ENCODE measurements at places on chromosomes 1 and 21.

DNA sequence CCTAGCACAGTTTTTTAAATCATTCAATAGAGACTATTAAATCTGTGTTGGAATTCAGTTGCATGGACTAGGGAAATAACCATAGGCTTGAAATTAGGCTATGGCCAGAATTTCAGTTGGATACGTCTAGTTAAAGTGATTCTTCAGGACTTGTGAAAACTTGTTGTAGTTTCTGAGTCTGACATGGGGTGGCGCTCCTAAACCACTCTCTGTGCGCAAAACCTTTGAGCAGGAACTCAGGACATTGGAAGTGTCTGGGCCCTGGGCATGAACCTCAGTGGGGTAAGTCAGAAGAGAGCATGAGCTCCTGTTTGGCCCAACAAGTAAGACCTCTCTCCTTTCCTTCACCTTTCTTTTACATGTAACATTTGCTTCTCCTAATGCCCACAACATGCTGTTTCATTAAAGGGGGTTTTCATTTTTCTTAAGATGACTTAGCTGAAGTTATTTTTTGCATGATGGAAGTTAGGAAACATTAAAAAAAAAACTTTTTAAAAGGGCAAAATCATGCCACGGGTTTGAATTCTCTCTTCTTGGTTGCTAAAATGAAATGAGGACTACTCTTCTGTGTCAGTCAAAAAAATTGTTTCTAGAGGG lies 17.1 kb upstream of the CCDC190 start:
- H3K4me1 ChIP-seq: peaks cover 12% of the 10 kb centered on the region
- H3K27ac ChIP-seq: no peak overlapping the region
- H3K27me3 ChIP-seq: no peaks in the 10 kb centered on the region
- H3K36me3 ChIP-seq: no peaks in the 10 kb centered on the region

GRCh38 chr1:33332881-33333280 lies 12.0 kb upstream of the A3GALT2 start:
- no peak overlapping the region for H3K4me3 ChIP-seq
- no peak overlapping the region for H3K27ac ChIP-seq
- no peaks in the 10 kb centered on the region for H3K27me3 ChIP-seq
- H3K4me1 ChIP-seq: peaks cover 7% of the 10 kb centered on the region

DNA sequence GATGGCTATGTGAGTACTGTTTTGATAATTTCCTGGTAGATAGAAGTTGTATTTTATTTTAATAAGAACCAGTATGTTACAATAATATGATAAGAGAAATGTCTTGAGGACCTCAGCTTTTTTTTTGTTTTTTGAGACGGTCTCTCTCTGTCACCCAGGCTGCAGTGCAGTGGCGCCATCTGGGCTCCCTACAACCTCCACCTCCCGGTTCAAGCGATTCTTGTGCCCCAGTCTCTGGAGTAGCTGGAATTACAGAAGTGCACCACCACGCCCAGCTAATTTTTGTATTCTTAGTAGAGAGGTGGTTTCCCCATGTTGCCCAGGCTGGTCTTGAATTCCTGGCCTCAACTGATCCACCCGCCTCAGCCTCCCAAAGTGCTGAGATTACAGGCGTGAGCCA lies 968.1 kb upstream of the ADGRL4 start:
- no peak overlapping the region for H3K27ac ChIP-seq
- H3K4me3 ChIP-seq: no peak overlapping the region
- no peaks in the 10 kb centered on the region for H3K36me3 ChIP-seq
- DNase-seq: no peak

DNA sequence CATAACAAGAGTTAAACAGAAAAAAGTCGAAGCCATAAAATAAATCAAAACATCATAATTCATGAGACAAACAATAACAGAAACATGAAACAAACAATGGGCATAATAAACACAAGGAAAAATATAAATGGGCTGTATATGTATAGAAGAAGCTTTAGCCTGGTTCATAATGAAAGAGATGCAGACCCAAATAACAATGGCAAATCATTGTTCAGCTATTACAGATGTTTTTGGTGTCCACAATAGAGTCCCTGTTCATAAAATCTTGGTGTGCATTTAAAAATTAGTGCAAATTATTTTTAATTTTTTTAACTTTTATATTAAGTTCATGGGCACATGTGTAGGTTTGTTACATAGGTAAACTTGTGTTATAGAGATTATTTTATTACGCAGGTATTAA lies 1185.9 kb upstream of the B3GALT2 start:
- DNase-seq: no peak
- no peaks in the 10 kb centered on the region for H3K36me3 ChIP-seq
- H3K27ac ChIP-seq: no peak overlapping the region
- H3K27me3 ChIP-seq: no peaks in the 10 kb centered on the region

- no peak overlapping the region for H3K27ac ChIP-seq
- DNase-seq: peak; percentile 68
- H3K4me1 ChIP-seq: peaks cover 15% of the 10 kb centered on the region
- H3K27me3 ChIP-seq: no peaks in the 10 kb centered on the region
Observed at GRCh38 chr1:112708002-112708448, 1.1 kb upstream of the RHOC start.

- no peak overlapping the region for H3K4me3 ChIP-seq
- DNase-seq: no peak
- no peaks in the 10 kb centered on the region for H3K27me3 ChIP-seq
- H3K36me3 ChIP-seq: no peaks in the 10 kb centered on the region
Observed at GRCh38 chr1:196897158-196897828, 9.4 kb downstream of the CFHR4 start.

DNA sequence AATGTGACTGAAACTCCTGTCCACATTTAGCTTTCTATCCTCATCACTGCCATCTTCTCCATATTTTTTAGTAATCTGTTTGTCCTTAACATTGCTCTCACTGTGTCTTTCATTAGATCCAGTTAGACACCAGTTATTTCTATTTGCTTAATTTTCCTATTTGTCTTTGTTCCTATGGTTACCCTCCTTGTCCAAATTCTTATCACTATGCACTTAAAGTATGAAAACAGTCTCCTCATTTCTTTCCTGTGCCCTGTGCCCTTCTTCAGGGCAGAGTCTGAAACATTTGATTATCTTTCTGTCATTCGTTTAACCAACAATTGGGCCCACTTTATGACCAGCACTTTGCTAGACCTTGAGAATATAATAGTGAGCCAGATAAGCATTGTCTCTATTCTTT lies 64.2 kb downstream of the SLC30A7 start:
- H3K27ac ChIP-seq: no peak overlapping the region
- H3K4me1 ChIP-seq: no peaks in the 10 kb centered on the region
- H3K27me3 ChIP-seq: no peaks in the 10 kb centered on the region
- no peak overlapping the region for H3K4me3 ChIP-seq
- DNase-seq: no peak

- no peak overlapping the region for H3K4me3 ChIP-seq
- no peak overlapping the region for H3K27ac ChIP-seq
- no peaks in the 10 kb centered on the region for H3K4me1 ChIP-seq
- H3K27me3 ChIP-seq: no peaks in the 10 kb centered on the region
- no peak for DNase-seq
Observed at GRCh38 chr1:154536570-154536969, 21.9 kb downstream of the UBE2Q1 start.

DNA sequence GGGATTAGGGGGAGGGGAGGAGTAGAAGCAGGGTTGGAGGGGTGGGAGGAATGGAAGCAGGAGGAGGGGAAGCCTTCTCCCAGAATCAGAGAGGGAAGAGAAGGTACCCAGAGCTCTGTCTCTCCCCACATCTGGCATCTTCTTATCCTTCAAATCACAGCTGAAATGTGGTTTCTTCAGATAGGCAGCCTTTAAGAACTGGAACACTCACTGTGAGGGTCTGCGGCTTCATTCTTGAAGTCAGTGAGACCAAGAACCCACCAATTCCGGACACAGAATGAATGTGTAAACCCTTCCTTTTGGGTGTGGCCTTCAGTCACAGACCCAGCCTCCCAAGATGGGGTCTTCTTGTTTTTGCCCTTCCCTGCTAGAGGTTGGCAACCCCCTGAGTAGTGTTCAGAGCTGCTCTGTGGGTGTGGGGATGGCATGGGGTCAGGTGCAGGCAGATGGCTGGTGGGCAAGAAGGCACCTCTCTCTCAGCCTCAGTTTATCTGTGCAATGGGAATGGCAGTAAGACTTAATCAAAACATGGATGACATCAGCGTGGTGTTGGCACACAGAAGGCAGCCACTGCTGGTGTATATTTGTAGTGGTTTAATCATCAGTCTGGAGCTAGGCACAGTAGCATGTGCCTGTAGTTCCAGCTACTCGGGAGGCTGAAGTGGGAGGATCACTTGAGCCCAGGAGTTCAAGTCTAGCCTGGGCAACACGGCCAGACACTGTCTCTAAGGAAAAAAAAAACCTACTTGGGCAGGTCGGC lies 7.2 kb downstream of the FAAH start:
- no peak for DNase-seq
- peaks cover 6% of the 10 kb centered on the region for H3K4me1 ChIP-seq
- no peak overlapping the region for H3K27ac ChIP-seq
- H3K36me3 ChIP-seq: no peaks in the 10 kb centered on the region
- H3K27me3 ChIP-seq: no peaks in the 10 kb centered on the region
- H3K4me3 ChIP-seq: peak overlapping the region; percentile 21

- no peak overlapping the region for H3K4me3 ChIP-seq
- H3K4me1 ChIP-seq: peaks cover 5% of the 10 kb centered on the region
- no peak for DNase-seq
- no peaks in the 10 kb centered on the region for H3K36me3 ChIP-seq
- no peak overlapping the region for H3K27ac ChIP-seq
Observed at GRCh38 chr1:236403905-236404696, 10.0 kb downstream of the EDARADD start.

DNA sequence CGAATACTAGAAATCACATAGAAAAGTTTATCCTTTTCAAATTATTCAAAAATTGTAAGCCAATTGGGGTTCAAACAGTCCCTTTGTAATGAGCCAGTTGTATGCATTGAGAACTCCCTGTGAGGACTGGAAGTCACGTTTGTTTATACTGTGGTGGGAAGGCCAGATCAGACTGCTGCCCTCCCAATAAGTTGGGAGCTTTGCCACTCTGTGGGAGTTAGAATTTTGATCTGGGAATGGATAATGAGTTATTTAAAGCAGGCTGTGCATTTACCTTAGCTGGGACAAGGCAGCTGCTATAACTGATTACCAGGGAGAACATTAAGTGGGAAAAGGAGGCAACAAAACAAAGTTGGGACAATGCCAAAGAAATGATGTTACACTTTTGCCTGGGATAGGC lies 178.8 kb downstream of the SDCCAG8 start:
- no peaks in the 10 kb centered on the region for H3K27me3 ChIP-seq
- peaks cover 3% of the 10 kb centered on the region for H3K36me3 ChIP-seq
- no peak overlapping the region for H3K27ac ChIP-seq
- no peak overlapping the region for H3K4me3 ChIP-seq
- DNase-seq: no peak

DNA sequence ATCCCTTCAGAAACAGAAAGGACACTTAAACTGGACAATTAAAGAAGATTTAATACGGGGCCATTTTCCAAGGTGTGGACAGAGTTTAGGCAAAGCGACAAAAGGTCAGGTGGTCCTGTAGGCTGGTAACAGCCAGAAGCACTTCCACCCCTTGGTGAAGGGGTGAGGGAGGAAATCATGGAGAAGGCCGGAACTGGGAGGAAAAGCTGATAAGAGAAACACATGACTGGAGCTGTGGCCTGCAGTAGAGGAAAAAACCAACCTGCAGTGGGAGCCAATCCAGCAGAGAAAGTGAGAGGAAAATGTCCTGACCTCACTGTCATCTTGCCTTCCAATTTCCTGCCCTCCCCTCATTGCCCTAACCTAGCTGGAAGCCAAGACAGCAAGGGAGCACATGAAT lies 249.8 kb downstream of the LMO4 start:
- no peaks in the 10 kb centered on the region for H3K27me3 ChIP-seq
- no peaks in the 10 kb centered on the region for H3K4me1 ChIP-seq
- no peaks in the 10 kb centered on the region for H3K36me3 ChIP-seq
- DNase-seq: no peak
- H3K4me3 ChIP-seq: no peak overlapping the region
- no peak overlapping the region for H3K27ac ChIP-seq

GRCh38 chr1:6148497-6149241 lies 31.5 kb downstream of the CHD5 start:
- no peaks in the 10 kb centered on the region for H3K36me3 ChIP-seq
- no peak for DNase-seq
- H3K4me1 ChIP-seq: peaks cover 5% of the 10 kb centered on the region
- no peak overlapping the region for H3K27ac ChIP-seq
- H3K27me3 ChIP-seq: peaks cover 2% of the 10 kb centered on the region

DNA sequence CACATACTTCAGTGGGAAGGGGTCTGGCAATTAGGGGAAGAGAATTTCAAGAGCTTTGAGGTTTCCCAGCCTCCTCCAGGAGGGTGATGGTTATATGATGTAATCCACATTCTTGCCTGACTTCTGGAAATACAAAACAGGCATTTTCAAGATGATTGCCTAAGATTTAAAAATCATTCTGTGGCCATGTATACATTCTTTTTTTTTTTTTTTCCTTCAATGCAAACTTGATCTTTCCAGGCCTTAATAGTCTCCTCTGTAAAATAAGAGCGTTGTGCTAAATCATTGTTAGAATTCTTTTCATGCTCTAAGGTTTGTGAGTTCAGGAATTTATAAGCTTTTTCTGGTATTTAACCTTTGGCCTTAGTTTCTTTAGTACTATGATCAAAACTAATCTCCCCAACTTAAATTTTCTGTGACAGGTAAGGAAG lies 192.3 kb upstream of the HMCN1 start:
- no peak overlapping the region for H3K4me3 ChIP-seq
- peaks cover 11% of the 10 kb centered on the region for H3K4me1 ChIP-seq
- DNase-seq: no peak
- peaks cover 3% of the 10 kb centered on the region for H3K36me3 ChIP-seq
- H3K27ac ChIP-seq: peak overlapping the region; percentile 97

- DNase-seq: no peak
- H3K4me1 ChIP-seq: no peaks in the 10 kb centered on the region
- no peaks in the 10 kb centered on the region for H3K36me3 ChIP-seq
Observed at GRCh38 chr1:5858844-5859407, 133.3 kb downstream of the NPHP4 start.

- DNase-seq: no peak
- no peaks in the 10 kb centered on the region for H3K36me3 ChIP-seq
- H3K27ac ChIP-seq: no peak overlapping the region
Observed at GRCh38 chr1:42168763-42169162, 4.2 kb upstream of the GUCA2A start.

DNA sequence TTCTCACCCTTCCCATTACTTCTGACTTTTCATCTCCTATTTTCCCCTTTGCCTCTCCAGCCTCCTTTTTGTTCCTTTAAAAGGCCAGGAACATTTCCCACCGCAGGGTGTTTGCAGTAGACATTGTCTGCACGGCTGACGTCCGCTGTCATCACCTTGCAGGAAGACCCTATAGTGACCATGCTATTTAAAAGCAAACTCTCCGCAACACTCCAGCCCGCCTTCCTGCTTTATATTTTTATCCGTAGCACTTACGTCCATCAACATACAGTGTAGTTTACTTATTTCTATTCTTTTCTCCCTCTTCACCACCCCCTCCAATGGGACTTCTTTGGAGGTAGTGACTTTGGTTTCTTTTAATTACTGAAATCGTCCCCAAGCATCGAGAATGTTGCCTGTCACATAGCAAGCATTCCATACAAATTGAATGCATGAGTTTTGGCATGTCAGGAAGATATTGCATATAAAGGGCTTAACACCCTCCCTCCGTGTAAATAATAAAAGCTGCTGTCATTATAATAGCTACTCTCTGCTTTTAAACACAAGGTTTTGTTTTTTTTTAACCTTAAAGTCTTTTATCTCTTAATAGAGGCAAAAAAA lies 19.8 kb downstream of the SLC25A33 start:
- H3K4me3 ChIP-seq: no peak overlapping the region
- peak; percentile 38 for DNase-seq
- H3K36me3 ChIP-seq: peaks cover 7% of the 10 kb centered on the region
- no peaks in the 10 kb centered on the region for H3K27me3 ChIP-seq

- no peaks in the 10 kb centered on the region for H3K36me3 ChIP-seq
- no peak overlapping the region for H3K4me3 ChIP-seq
- peak; percentile 88 for DNase-seq
- peaks cover 3% of the 10 kb centered on the region for H3K4me1 ChIP-seq
- H3K27ac ChIP-seq: no peak overlapping the region
Observed at GRCh38 chr1:244104309-244105060, 53.4 kb downstream of the ZBTB18 start.

All from trophoblast cell (in vitro differentiated cells and primary cell).